Tibial nerve (tissue), 4 donors: ENCODE measurements at places on chromosomes 5 and 9. TPM values are rescaled to one million over a fixed set of nuclear protein-coding genes. Genes with fewer than 3 reads are reported as not detected.

The RRAGA gene
- 63.4 TPM for total RNA-seq

The C9orf43 gene
- total RNA-seq: not detected

The ANKRA2 gene
- 26.7 TPM for total RNA-seq

The DNLZ gene
- 79.5 TPM for total RNA-seq

The SPARC gene
- 2,129 TPM for total RNA-seq

The NOL8 gene
- 25.1 TPM for total RNA-seq

The GRXCR2 gene
- total RNA-seq: not detected

The KCNMB1 gene
- 0.22 TPM for total RNA-seq

The SKIC3 gene
- 83.3 TPM for total RNA-seq

The TMEFF1 gene
- 0.42 TPM for total RNA-seq
